WTC11 (cell line): ENCODE measurements at places on chromosomes 11 and 22.

DNA sequence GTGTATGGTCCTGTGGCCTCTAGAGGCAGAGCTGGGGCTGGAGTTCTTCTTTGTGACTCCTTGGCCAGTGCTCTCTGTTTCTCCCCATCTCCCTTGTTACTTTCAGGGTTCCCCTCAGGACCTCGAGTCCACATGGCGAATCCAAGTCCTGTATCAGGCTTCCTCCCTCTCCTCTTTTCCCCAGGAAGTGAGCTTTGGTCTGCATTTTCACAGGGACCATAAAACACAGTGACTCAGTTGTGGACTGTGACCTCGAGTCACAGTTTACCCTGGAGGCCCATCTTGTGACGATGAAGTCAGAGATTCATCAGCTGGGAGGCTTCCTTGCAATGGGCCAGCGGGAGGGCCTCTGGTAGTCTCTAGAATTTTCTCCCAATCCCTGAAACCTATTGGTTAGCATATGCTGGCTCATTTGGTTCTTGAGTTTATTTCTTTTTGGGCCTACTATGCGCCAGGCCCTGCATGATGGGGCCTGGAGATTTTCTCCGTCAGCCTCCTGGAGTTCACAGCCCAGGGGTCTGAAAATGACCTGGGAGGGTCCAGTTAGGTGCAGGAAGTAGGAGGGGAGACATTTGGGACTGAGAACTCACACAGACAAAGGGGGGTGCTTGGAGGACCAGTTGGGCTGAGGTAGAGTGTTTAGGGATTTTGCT lies 100.8 kb downstream of the KIAA1671 start:
- DNase-seq, result no peak

DNA sequence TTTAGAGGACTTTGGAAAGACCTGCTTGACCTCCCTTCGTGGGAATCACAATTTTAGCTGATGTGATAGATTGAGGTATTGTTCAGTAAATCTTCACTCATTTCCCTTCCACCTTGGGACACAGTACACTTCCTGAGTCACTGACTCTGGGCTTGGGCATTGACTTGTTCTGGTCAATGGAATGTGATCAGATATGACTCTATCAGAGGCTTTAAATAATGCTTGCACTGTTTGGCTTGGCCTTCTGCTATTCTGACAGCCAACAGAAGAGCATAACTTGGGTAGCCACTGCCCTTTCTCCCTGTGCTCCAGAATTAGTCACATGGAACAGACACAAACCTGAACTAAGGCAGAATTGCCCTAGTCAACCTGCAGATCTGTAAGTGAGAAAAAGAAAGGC lies 12.5 kb downstream of the PRR5L start:
- no peak for DNase-seq

DNA sequence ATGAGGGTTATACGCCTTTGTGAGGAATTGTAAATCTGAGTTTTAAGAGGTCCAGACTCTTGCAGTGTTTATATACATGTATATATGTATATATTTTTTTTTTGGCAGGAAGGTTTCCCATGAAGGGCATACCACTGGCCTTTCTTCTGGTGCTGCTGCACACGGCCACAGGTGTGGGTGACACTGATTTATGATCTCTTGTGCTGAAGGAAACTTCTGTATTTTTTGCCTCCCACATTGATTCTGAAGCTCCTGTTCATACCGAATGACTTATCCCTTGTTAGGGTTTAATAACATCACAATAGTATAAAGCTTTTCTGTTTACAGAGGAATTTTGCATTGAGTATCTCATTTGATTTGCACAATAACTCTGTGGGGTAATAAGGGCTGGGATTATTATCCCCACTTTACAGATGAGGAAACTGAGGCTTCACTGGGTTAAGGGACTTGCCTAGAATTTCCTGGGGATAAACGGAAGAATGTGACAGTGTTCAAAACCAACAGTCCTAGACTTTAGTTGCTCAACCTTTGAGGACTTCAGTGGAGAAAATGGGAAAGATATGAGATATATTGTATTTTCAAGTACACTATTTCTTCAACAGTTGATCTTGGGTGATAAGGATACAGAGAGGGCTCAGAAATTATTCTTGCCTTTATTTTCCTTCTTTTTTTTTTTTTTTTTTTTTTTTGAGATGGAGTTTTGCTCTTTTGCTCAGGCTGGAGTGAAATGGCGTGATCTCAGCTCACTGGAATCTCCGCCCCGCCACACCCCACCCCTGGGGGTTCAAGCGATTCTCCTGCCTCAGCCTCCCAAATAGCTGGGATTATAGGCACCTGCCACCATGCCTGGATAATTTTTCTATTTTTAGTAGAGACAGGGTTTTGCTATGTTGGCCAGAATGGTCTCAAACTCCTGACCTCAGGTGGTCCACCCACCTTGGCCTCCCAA lies 70.1 kb downstream of the MICAL2 start:
- no peak for DNase-seq

GRCh38 chr22:46894081-46894671 lies 131.7 kb downstream of the TBC1D22A start:
- DNase-seq, result no peak

- no peak for DNase-seq
Observed at GRCh38 chr11:23653071-23653675, 792.9 kb upstream of the CCDC179 start.

DNA sequence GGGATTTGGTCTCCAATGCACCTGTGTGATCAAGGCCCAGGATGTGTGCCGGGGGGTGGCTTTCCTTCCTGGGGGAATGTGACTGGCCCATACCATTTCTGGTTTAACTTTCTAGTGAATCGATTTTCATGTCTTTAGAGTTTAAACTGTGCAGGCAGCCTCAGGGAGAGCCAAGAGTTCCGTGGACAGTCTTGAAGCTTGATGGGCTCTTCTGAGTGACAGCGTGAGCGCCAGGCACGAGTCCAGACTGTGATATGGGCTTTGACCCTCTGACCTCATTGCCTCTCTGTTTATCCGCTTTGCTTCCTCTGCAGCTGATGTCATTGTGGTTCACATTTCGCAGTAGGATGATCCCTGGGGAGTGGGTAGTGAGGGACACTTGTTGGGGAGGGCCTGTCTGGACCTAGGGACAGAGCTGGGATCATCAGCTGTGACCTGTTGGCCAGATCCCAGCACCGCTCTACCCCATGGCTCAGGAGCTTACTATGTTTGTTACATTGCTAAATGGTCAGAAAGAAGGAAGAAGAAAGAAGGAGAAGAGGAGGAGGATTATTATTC lies 80.6 kb upstream of the CLDN5 start:
- no peak for DNase-seq

DNA sequence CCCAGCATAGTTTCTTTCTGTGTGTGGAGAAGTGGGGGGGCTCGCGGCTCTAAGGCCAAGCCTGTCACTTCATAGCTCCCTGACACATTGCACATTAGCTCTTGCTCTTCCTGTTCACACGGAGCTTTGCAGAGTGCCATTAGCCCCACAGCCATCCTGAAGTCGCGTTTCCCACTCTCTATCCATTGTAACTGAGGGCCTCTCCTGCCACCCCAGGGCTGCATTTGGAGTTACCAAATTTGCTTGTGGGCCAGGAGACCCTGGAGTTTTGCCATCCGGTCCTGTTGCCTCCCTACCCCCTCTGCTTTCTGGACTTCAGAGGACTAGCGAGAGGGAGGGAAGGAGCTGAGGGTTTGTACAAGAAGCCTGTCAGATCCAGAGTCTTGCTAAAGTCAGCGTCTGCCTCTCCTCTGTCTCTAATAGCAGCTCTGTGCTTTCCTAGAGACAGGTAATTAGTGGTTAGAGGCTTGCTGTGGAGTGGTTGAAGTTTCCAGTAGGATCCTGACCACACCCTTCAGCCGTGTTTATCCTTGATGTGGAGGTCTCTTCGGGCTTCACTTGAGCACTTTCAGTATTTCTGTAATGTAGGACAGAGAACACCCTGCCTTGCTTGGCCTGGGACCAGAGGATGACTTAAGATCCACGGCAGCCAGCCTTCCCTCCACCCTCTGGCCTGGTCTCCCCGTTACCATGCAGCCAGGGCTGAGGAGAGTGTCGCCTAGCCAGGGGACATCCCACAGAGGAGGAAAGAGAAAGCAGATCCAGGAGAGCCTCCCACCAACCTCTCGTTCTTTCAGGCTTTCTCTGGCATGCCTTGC lies 14.1 kb downstream of the DCPS start:
- no peak for DNase-seq

GRCh38 chr11:44726283-44727113 lies at the start of gene TSPAN18:
Gene TSPAN18, plus strand, starts transcription at chr11:44726962. Its CDS starts 179,455 bp downstream, at chr11:44906417.
- peak; percentile 62 for DNase-seq

DNA sequence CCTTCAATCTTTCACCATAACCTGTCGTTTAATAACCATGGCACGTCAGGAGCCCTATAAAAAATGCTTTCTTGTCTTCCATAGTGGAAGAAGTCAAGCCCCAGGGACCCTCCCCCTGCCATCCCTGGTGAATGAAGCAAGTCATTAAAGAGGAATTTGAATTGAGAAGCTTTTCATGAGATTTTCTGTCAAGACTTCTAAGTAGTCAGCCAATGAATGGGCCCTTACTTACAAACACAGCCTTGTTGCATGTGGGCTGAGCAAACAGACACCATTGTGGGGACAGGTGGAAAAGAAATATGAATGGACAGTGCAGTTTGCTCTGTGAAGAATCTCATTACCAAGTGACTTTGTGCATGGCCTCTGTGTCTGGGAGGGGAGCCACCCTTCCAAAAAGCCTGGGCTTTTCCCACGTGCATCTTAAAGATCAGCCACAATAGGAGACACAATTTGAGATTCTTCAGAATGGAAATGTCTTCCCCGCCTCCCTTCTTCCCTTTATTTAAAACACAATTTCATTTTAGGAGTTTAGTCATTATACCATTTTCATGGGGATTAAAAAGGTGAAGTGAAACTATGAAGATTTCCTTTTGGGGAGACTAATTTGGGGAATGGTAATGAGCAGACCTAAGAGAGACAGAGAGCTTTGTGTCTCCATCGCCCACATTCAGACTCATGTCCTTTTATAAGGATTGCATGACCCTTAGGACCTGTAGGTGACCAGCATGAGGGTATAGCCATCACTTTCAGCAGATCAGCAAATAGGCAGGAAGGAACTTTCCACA lies 152.0 kb downstream of the LRRC4C start:
- DNase-seq, result no peak

DNA sequence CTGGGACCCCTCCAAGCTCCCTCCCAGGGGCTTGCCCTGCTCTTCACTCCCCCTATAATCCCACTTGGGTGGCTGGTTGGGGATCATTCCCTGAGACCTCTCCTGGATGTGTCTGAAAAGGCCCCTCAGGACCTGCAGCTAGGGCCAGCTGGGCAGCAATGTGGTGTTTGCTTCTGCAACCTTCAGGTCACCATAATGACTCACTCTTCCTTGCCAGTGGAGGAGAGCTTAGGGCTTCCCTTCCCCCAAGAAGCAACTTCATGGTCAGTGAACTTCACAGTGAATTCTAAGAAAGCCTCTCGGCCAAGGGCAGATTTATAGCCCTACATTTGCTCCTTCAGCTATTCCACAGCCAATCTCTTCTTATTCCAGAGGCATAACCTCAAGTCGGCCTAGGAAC lies 45.1 kb upstream of the TSPAN18 start:
- DNase-seq, result no peak

DNA sequence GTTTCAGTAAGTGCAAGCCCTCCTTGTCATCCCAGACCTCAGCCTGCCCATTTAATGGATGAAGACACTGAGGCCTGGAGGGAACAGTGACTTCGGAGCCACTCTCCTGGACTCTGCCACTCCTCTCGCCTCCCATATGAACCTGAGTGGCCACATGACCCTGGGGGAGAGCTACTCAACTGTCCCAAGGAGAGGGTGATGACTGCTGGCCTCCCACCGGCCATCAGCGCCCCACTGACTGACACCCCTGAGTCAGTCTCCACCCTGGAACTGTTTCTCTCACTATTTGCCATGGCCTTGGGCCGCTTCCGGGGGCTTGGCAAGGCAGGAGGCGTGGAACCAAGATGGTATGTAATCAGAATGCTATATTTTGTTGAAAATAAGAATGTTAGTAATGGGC lies 17.1 kb downstream of the LRP5 start:
- DNase-seq, result no peak

- no peak for DNase-seq
Observed at GRCh38 chr11:60863550-60864521, 3.5 kb upstream of the ZP1 start.

- no peak for DNase-seq
Observed at GRCh38 chr11:110269996-110270395, 26.4 kb downstream of the RDX start.

- no peak for DNase-seq
Observed at GRCh38 chr22:28075358-28075981, 156.4 kb upstream of the PITPNB start.

DNA sequence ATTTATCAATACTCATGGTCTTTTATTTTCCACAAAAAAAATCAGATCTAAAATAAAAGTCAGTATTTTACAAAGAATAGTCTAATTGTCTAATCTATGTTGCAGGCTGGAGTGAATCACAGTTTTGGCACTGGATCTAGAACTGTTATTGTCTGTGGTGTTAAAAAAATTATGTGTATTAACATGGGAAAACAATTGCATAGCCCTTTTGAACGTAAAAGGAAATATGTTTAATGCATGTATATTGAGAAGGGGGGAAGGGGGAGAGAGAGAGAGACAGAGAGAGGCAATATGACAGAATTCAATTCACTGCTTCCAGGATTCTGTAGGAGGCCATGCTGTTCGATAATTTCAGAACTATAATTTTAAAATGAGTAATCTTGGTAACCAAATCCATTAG lies 324.9 kb upstream of the CCDC90B start:
- DNase-seq, result no peak

DNA sequence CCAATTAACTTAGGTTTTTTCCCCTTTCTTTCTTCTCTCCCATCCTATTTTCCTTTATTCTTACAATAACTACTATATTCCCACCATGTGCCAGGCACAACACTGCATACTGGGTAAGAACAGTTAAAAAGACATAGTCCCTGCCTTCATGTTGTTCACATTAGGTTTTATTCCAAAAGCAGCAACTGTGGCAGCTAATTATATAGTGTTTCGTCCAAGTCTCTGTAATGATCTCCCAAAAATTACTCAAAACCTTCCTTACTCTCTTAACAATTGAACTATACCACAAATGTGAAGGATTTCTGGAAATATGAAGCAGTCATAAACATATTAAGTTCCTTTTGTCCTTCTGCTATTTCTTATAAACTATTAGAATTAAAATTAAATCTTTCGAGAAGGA lies 184.1 kb upstream of the C11orf58 start:
- no peak for DNase-seq
